ENCODE measurements at places on chromosomes 7 and 10.

DNA sequence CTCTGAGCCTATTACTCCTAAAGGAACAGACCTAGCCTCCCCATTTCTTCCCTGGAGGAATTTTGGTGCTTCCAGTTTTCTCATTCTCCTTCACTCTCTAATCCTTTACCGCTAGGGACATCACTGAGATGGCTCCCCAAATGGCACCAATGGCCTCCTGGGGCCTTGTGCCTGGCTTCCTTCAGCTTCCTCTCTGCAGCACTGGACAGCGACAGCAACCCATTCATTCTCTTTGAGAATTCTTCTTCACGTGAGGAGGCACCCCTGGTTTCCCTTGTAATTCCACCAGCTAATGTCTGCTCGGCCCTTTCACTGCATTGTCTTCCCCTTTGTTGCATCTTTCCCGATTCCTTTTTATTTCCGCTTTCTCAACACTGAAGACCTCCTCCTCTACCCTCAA, 24.6 kb upstream of the KDM7A start:
- no peak for DNase-seq

- DNase-seq = no peak
Measured at GRCh38 chr10:122636953-122637352, 62.7 kb downstream of the C10orf120 start.

DNA sequence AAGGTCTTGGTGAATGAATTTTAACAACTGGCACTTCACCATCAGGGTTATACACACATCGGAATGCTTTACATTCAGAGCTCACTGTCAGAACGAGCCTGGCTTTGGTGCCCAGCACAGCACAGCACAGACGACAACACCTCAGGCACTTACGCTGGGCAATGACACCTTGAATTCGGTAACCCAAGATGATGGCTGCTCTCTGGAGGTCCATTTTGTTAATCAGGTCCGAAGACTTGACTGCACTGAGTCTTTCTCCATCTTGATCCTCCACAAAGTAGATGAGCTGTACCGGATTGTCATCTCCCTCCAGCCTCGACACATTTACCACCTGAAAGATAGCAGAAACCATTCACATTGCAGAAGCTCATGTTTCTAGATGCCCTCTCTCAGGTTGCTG, 82.4 kb downstream of the KIAA1549 start:
- no peak for DNase-seq

GRCh38 chr10:23367896-23368595, 23.4 kb upstream of the C10orf67 start:
- no peak for DNase-seq
